Erythroblast (primary cell): ENCODE measurements at places on chromosomes 2 and 18.

GRCh38 chr2:98579926-98580325 lies 28.4 kb downstream of the COA5 start:
- no peak for DNase-seq

- DNase-seq = no peak
Observed at GRCh38 chr2:166765141-166765540, 123.1 kb upstream of the XIRP2 start.

GRCh38 chr18:24271381-24272228 lies 126.0 kb downstream of the OSBPL1A start:
- DNase-seq = peak; percentile 84

- DNase-seq = no peak
Observed at GRCh38 chr18:79576686-79577351, 102.8 kb upstream of the CTDP1 start.

GRCh38 chr2:68414876-68415275 lies 49.8 kb downstream of the PLEK start:
- peak; percentile 31 for DNase-seq

- peak; percentile 80 for DNase-seq
Observed at GRCh38 chr2:20350041-20350712, 467 bp downstream of the PUM2 start.

GRCh38 chr18:47997338-47997780 lies 66.9 kb upstream of the SMAD2 start:
- peak; percentile 52 for DNase-seq

GRCh38 chr2:54551123-54551756 lies 95.1 kb downstream of the SPTBN1 start:
- no peak for DNase-seq

DNA sequence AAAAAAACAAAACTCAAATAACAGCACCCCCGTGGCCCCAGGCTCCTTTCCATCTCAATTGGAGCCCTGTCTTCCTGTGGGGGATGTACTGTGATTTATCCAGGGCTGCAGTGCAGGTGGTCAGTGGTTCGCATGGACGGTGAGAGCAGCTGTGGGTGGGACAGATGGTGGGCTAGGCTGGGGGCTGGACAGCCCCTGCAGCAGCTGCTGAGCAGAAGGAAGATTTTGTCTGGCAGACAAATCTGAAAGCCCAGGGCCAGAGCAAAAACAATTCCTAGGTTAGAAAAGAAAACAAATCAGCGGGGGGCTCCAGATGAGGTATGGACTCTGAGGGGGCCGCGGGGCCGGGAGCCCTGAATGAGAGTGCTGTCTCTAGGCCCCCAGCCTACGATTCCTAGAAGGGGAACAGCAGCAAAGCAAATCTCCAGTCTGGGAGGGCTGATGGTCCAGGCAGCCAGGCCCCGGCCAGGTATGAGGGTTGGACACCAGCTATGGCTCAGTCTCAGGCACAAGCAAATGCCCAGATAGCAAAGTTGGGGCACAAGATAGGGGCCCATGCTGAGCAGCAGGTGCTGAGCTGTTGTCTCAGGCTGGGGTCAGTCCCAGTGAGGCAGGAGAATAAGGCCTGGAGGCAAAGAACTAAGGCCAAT lies 45.4 kb downstream of the SOWAHC start:
- no peak for DNase-seq

GRCh38 chr2:24317491-24317920 lies 42.8 kb downstream of the ITSN2 start:
- no peak for DNase-seq

GRCh38 chr2:217273851-217274250 lies 414.0 kb upstream of the TNP1 start:
- no peak for DNase-seq

GRCh38 chr2:120342446-120342845 lies 3.5 kb upstream of the INHBB start:
- no peak for DNase-seq

DNA sequence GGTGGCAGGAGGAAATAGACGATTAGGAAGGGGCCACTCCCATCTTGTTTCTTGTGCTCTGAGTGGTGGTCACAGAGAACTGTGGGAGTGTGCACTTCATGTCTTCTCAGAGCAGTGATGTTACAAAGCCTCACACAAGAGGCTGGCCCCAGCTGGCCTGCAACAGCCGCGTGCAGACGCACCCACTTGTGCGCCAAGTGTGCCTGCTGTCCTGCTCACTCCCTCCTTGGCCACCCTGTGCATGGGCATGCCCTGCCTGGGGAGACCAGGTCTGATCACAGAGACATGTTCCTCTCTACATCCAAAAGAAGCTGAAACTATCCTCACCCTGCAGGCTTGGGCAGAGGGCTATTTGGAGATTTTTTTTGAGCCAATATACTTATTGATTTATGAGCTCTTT lies 108.4 kb downstream of the MRO start:
- no peak for DNase-seq

DNA sequence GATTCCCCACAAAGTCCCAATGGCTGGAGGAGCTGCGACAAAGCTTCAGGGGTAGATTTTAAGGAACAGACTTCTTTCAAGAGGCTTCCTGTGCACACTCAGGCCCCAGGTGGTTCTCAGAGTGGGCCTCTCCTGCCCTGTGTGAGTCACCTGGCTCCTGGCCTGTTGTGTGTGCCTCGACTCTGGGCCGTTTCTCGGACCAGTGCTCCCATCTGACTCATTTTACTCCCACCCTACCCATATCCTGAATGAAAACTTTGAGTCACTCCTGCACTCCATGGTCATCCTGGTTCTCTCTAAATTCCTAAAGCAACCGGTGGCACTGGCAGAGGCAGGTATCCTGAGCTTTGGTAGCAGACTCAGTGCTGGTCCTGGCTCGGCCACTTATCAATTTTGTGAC lies 84.1 kb downstream of the CELF4 start:
- DNase-seq = no peak

DNA sequence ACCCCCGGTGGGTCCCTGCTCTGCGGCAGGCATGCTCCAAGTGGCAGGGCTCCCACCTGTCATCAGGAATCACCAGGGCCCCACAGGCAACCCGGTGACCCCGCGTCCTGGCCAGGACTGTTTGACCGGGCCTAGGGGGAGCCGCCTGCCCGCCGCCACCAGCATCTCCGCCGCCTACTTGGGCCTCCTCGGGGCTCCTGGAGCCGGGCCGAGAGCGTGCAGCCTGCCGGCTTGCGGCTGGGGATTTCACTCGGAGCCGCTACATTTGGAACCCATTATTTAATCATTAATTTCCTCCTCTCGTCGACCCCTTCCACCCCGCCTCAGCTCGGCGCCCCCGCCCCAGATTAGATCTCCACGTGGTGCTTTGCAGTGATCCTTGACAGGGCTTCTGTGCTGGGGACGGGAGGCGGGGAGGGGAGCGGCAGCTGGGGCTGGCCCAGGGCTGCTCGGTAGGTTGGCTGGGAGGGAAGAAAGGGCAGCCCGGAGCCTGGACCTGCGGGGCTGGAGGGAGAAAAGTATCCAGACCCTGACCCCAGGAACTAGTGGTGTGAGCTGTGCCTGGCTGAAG lies 295.4 kb downstream of the CYP26B1 start:
- DNase-seq = no peak

DNA sequence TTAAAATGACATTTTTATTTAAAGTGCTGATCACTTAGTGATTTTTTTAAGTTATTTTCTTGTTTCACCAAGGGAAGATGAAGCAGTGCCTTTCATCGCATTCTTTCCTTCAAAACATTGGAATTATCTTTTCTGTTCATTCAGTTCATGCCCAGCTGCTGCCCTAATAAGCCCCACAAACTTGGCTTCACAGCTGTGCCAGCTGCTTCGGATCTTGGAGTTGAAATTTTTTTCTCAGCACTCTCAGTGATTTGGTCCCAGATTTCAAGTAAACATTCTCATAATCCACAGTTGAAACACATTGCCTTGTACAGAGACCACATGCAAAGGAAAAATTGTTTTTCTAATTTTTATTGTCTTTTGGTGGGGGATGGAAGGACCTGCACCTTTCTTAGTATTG lies 353.3 kb upstream of the LRP1B start:
- no peak for DNase-seq

GRCh38 chr2:125679903-125680302 lies 976.1 kb upstream of the GYPC start:
- no peak for DNase-seq

DNA sequence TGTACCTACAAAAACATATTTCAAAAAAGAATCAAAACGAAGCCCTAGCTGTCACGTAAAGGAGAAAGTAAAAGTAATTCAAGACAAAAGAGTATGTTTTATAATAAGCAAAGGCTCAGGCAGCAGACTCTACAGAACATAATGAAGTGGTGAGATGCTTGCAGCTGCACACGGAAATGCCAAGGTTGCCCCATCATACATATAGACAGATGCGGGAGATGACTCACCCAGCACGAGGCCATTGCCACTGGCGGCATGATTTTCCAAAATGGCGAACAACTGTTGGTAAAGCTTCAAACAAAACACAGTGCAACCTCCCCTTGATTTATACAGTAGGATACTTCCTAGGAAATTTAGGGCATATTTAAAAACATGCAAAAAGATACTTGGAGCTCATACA lies 26.0 kb upstream of the C1QL2 start:
- no peak for DNase-seq

DNA sequence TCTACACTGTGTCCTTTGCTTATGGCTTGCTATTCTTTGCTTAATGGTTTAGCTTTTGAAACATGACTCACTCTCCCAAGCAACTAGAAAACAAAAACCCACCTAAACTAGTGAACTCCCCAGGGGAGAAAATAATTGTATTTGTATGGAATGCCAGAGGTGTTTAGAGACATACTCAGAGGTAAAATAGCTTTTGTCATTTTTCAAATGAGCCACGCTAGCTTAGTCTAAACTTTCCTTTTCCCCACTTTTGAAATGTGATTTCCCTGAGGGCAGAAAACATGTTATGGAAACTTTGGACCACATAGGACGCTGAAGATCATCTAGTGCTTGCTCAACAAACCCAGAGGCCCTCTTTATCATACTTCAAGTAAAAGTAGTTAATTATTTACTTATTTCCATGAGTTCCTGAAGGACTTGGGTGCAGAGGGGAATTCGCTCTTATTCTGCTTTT lies 16.5 kb upstream of the CYTIP start:
- no peak for DNase-seq

GRCh38 chr2:241458687-241459086 lies 49.7 kb downstream of the STK25 start:
- no peak for DNase-seq

DNA sequence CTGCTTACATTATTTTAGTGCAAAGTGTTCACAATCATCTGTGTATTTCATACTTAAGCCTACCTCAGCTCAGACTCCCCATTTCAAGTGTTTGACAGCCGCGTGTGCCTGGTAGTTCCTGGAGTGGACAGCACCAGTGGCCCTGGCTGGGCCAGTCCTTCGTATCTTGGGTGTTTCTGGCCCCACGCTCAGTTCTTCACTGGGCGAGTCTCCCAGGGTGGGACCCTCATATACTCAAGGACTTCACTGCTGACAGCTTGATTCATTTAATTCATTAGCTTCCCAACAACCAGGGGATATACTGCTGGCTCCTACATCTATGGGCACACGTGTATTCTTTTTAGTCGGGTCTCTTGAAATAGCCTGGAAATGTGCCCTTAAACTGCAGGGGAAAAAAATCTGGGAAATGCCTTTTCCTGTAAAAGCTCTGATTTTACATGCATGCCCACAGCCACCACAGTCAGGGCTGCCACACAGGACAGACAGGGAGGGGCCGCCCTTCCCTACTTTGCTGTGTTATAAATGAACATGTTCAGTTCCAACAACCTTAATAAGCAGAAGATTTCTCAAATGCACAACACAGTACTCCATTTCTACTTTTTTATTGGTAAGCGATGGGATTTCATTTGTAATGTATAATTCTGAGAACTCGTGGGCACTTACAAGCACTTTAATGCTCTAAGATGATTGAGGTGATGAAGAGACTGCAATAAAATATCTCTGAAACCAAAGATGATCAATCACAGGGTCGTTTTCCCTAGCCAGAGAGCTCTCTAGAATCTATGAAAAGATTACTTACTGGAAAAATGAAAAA lies 205.5 kb upstream of the REV1 start:
- DNase-seq = no peak

- no peak for DNase-seq
Observed at GRCh38 chr2:85505551-85506238, 33.3 kb upstream of the MAT2A start.

GRCh38 chr2:236777408-236777807 lies 207.8 kb downstream of the ACKR3 start:
- no peak for DNase-seq
